Brain microvascular endothelial cell (primary cell): ENCODE measurements at places on chromosomes 12 and 14.

- DNase-seq = no peak
Measured at GRCh38 chr14:72782817-72783216, 111.1 kb downstream of the DPF3 start.

GRCh38 chr14:53333809-53334208, 180.7 kb upstream of the DDHD1 start:
- DNase-seq = no peak

GRCh38 chr12:30219047-30219446, 435.3 kb upstream of the TMTC1 start:
- DNase-seq = peak; percentile 64

DNA sequence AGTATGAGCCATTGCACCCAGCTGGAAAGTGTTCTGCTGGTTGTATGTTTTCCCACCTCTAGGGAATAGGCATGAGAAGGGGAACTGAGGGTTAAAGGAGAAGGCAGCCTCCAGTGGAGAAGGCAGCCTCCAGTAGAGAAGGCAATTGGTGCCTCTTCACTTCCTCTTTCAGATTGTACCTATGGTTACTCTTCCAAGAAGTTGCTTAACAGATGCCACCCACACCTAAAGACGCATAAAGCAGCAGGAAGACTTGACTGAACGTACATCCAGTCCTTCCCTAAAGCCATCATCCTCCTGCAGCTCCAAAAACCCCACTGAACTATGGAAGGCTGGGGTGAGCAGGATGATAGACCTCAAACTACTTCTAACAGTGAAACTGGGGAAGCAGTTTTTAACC, 13.1 kb downstream of the DPF3 start:
- DNase-seq = no peak

- no peak for DNase-seq
Measured at GRCh38 chr12:106758349-106759110, 16.0 kb upstream of the RIC8B start.
